ENCODE measurements at places on chromosomes 2 and 18.

DNA sequence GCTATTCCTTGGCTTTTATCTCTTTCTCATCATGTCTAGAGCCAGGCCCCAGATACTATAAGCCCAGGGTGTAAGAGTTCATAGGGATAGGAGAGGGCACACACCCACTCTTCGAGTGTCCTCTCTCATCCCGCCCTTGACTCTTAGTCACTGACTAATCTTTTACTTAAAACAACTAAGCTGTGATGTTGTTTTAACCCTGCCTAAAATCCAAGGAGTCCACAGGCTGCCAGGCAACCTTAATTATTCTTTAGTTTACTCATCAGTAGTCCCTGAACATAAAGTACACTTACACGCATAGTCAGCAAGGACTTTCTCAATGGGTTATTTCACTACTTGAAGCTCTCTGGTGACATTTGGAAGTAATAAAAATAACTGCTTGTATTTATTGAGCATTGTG is 28.4 kb downstream of the GREB1L start:
- no peak for DNase-seq

DNA sequence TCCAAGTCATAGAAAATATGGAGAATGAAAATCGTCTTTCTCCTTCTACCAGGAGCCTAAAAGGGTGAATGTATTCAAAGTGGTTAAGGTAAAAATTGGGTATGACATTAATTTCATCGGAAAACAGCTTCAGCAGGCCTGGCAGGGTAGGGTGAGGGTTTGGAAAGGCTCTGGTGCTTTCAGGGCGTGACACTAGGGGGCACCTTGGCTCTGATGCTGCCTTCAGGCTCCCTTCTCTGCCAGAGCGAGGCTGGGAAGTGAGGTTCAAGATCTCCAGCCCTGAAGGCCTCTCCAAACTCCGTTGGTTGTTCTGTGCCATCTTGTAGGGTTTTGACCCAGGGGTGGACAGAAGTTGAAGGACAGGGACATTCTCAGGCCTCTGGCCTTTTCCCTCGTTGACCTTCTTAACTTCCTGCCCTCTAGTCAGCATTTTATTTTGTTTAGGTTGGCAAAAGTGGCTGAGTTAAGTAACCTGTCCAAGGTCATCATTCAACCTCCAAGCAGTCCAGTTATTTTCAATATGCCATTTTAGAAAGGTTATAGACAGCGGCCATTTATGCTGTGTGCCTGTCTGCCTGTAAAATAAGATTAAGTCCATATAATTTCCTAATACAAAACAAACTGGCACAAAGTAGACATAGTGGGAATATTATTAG is 40.3 kb downstream of the EML6 start:
- peak; percentile 46 for DNase-seq

- no peak for DNase-seq
These were observed 227.7 kb downstream of the VAPA start for GRCh38 chr18:10141559-10141958.

DNA sequence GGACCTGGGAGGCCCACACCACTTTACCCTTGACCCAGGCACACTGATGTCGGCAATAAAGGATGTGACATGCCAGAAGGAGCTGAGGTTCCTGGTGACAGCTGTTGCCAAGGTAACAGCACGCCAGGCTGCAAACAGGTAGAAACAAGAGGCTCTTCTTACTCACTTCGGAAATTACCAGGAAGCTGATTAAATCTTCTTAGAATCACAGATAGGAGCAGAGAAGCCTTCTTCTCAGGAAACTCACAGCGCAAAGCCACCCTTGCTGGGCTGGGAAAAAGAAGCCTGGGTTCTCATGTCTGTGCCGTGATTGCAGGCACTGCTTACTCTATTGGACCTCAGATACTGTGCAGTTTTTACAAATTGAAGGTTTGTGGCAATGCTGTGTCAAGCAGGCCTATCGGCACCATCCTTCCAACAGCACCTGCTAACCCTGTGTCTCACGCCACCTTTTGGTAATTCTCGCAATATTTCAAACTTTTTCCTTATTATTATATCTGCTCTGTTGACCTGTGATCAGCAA is 61.0 kb upstream of the TAF1B start:
- no peak for DNase-seq

GRCh38 chr2:165803123-165803760 is 9.2 kb upstream of the GALNT3 start:
- DNase-seq = peak; percentile 30

DNA sequence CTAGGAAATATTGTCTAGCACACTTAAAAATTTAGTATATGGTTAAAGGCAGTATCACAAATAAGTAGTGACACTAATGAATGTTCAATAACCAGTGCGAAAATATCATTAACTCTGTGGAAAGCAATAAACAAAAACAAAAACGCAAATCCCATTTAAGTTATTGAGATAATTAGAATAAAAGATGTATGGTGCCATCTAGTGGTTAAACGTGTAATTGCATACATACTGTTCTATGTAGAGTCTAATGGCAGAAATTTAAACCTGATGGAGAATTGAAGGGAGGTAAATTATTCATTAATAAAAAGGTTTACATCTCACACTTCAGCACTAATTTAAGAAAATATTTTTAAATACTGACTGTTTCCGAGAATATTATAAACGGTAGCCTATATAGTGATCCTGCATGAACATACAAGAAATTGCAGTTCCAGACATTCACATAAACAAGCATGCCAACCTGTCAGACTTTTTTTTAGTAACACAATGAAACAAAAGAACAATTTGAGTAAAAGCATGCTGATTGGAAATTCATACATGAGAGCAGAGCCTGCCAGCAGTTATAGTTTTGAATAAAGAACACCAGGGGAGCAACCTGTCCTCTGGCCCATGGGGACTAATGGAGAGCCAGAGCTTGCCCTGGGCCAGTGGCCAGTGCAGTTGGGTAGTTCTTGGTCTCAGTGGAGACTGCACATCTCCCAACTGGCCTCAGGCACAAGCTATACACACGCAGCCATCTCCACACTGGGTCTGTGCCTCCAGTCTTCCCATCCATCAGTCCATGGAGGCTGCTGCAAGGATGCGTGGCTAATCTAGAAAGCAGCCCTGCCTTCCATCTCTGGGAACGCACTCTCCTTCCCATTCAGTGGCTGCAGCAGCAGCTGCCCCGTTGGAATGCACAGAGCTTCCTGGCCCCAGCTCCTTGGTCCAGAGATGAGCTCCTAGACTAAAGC is 28.0 kb downstream of the GCG start:
- peak; percentile 66 for DNase-seq

DNA sequence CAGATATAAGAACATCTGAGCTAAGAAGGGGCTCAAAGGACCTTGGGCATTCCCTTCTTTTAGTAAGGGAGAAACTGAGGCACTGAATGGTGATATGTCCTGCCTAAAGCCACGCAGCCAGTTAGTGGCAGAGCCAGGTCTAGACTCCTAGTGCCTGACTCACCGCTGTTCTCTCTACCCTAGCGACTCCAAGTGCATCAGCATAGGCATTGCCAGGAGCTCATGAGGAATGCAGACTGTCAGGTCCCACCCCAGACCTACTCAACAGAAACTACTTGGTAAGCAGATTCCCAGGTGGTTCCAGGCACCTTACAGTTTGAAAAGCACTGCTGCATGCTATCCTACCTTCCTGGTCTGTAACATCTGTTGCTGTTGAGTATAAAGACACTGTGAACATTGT is 158.9 kb downstream of the MSH2 start:
- no peak for DNase-seq

GRCh38 chr18:12500986-12501385 is 93.3 kb downstream of the PRELID3A start:
- no peak for DNase-seq

DNA sequence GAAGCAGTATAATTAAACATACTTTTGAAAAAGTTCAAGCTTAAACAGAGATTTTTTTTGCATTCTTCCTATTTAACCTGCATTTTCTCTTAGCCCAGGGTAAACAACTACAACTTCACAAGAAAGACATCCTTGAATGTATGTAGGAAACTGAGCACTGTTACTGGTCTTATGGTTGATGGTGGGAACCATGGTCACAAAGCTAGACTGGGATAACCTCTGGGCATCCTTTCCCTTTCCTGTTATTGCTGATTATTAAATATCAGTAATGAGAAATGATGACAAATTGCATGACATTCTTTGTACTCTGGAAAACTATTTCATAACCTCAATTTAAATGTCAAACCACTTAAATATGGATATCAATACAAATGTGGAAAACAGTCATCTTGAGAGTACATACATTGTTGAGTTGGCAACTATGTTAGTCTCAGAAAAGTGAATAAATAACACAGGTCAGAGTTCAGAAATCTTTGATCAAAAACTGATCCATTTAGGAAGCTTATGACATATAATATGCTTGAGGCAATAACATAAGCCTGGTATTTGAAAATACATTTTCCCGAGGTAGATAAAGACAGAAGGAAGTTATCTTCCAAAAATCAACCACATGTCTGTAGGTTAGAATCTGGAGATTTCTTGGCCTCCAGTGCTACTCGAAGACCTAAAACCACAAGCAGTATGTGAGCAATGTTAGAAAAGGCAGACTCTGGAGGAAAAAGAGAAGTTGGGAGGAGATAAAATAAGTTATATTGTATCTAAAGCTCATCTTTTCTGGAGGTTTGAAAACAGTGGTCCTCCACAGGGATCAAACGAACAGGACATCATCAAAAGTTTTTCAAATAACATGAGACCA is 65.2 kb upstream of the ST8SIA5 start:
- DNase-seq = peak; percentile 7

DNA sequence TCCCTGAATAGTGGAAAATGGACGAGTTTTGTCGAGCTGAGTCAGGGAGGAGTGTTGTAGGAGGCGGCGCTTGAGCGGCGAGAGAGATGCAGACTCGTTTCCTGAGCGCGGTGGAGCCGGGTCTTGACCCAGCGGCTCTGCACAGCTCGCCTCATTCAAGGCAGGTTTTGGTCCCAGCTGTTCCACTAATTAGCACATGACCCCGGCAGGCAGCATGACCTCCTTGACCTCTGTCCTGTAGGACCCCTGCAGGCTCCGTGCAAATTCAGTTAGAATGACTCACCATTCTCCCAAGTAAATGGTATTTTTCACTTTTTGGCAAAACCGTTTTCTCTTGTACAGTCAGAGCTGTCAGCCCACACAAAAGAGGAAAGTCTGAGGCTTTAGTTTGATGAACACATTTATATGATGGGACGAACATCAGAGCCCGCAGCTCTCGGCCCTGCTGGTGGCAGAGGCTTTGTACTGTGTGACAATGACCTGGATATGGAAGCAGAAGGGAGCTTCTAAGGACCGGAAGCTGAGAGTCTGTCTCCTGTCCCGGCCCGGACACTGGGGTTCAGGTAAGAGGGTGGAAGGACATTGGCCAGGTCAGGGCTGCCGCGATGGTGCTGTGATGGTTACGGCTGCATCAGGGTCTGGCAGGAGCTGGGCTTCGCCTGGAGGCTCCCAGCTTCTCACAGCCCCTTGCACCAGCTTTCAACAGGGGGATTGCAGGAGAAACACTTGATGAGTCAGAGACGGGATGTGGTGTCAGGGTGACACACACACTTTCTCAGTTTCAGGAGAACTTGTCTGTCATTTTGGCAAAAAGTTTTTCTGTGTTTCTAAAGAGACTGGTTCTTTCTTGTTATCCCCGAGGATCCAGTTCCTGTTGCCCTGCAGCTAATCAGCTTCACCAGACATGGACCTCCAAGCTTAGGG is 29.9 kb upstream of the ALKAL2 start:
- DNase-seq = peak; percentile 86

DNA sequence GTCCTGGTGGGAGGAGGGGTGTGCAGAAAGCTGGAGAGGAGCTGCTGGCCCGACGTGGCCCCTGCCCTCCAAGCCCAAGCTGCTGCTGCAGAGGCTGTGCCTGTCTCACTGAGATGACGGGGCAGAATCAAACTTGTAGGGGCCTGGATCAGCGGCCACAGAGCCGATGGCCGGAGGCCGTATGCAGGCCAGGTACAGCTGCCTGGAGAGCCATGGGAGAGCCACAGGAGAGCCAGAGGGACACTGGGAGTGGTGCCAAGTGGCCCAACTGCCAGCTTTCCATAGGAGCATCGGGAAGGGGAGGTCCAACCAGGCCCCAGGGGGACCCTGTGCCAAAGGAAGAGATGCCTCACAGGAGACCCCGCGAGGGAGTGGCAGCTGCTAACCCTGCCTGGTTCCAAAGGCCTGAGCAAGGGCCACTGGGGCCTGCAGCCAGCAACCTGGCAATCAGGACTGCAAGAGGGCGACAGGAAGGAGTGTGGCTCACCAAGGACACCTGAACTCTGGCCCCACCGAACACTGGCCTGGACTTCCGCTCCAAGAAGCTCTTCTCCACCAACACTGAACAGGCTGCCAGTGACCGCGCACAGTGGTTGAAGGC is 70.7 kb downstream of the HDAC4 start:
- DNase-seq = no peak

DNA sequence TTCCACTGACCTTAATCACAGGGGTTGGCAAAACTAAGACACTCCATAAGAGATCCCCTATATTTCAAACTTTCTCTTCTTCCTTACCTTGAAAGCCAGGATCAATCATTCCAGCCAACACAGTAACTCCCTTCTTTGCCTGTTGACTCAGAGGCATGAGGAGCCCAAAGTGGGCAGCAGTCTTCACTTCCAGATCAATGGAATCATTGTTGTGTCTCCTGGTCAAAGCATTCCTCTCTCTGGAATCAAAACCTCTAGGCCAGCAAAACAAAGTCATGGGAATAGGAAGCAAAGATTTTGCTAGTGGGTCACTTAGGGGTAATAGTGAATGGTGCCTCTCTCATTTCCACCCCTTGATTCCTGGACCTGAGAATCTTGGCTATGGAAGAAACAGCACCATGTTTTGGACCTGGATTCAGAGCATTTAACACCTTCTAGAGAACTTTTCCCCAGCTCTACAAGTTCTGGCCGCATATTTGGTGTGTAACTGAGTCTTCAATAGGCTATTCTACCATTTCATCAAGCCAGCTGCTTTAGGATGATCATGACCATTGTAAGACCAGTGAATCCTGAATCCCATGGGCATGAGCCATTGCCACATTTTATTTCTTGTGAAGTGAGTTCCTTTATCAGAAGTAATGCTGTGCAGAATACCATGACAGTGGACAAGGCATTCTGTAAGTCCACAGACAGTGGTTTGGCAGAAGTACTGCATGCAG is 65.7 kb upstream of the SERPINE2 start:
- no peak for DNase-seq

- no peak for DNase-seq
These were observed 130.5 kb downstream of the DSEL start for GRCh38 chr18:67386032-67386431.

- peak; percentile 80 for DNase-seq
These were observed 37.3 kb upstream of the TANK start for GRCh38 chr2:161122772-161123530.

DNA sequence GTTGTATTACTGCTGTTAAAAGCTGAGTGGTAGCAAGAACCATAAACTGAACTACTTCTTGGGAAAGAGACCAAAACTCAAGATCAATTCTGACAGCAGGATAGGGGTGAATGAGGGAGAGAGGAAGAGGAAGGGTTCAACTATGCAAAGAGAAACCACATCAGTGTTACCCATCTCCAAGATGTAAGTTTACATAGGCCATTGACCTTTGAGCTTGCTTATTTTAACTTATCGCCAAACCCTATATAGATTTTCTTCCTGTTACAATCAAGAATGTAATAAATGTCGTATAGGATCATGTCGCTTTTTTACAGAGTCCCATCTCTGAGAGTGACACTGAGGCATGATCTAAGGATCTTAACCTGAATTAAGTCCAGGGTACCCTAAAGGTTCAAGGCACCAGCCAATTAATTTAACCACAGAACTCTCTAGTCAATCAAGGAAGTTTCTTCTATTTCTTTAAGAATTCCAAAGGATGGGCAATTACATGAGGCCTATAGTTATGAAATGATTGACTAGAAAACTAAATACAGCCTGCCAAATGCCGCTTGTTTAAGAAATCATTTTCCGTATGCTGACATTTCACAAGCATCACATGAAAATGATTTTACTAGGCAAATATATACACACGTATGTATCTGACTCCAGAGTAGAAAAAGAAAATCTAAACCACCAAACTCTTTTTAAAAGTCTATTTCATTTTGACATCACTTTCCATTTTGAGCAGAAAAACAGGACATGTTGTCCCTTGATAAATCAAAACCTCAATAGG is 11.8 kb downstream of the RND3 start:
- DNase-seq = no peak
